AG20443 (cell line): ENCODE measurements at places on chromosomes 2 and 18.

- no peak for DNase-seq
Measured at GRCh38 chr2:8141079-8141707, 540.7 kb upstream of the ID2 start.

DNA sequence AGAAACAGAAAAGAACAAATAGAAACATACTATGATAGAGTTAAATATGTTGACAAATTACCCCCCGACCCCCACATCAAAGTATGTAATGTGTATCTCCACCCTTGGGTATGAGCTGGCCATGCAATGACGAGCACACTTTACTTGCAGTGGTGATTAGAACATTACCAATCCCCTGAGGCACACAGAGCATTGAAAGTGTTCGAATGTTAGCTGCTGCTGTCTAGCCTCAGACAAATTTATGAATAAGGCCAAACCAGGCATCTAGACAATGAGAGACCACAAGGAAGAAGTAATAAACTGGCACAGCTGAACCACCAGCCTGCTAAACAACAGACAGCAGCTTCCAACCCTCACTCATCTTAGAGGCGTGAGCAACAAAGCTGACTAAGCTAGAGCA is 380.5 kb downstream of the DSEL start:
- no peak for DNase-seq

DNA sequence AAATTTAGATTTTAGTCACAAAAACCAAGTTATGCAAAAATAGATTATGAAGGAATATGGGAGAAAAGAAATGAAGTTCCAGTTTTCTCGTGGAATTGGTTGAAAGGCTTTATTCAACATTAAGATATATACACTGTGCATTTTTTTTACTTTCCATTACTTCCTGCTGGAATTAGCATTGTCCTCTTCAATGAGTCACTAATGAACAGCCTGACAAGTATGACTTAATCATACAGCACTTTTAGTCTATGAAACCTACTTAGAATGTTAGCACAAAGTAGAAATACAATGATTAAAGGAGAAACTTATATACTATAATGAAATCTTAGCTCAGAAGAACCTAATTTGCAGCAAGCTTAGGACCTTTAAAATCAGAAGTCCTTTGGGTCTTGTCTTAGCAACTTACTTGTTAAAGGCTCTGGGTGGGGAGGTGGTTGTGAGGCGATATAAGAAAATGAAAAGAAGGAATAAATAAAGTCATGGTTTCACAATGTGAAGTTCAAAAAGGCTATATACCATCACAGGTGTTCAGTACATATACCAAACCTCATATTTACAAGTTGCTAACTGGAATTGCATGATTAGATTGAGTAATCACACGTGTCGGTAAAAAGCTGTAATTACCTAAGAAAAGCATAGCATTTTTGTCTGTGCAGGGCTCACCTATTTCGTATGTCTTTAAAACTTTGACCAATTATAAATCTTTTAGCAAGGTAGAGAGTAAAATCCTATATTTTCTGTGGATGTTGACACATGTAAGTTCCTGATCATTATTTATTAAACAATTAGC is 236.8 kb downstream of the CAMKMT start:
- no peak for DNase-seq

DNA sequence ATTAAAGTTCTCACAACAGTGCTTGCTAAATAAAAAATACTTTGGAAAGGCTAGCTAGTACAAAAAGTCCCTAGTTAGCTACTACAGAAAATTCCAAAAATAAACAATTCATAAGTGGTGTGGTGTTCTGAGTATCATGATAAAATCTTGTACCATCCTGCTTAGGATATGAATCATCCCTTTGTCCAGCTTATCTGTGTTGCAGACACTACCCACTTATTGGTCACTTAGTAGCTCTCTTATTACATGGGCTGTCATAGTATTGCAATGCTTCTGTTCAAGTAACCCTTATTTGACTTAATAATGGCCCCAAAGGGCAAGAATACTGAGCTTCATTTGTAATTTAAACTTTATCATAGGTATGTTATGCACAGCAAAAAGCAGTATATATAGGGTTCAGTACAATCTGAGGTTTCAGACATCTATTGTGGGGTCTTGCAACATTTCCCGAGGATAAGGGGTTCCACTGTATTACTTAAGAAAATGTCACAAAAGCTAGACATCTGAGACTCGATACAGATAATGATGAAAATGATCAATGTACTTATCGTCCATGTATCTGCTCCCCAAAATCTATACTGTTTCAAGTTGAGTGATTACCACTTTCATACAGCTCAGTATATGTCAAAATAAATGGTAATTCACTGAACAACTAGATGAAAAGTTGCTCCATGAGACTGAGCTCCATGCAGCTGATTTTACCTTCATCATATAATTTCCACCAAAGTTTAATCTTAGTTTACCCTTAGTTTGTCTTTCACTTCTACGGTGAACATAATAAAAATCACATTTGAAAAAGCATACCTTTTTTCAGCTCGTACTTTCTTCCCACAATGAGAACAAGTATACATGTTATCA is 93.8 kb downstream of the C2orf74 start:
- peak; percentile 44 for DNase-seq

DNA sequence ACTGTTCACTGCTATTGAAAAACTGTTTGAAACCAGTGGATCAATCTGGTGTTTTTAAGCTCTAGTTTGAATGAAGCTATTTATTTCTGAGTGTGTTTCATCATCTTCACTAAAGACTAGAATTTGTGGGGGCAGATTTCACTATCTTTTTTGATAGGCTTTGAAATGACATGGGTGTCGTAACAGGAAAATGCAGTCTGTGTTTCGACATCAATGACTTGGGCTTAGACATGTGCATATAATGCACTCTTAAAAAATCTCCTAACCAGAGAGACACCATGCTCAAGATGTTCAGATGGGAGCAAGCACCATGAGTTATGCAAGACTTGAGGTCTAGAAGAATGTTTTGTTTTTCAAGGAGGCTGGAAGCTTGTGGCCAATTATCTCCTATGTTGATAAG is 221.6 kb downstream of the GPD2 start:
- DNase-seq = no peak

- no peak for DNase-seq
Measured at GRCh38 chr18:67068608-67069007, 447.9 kb downstream of the DSEL start.

- DNase-seq = peak; percentile 51
Measured at GRCh38 chr2:133642791-133643191, 74.5 kb upstream of the NCKAP5 start.

GRCh38 chr2:228140934-228141528 is 40.5 kb downstream of the SPHKAP start:
- DNase-seq = no peak

GRCh38 chr2:102661846-102662245 is 42.5 kb downstream of the SLC9A2 start:
- no peak for DNase-seq

DNA sequence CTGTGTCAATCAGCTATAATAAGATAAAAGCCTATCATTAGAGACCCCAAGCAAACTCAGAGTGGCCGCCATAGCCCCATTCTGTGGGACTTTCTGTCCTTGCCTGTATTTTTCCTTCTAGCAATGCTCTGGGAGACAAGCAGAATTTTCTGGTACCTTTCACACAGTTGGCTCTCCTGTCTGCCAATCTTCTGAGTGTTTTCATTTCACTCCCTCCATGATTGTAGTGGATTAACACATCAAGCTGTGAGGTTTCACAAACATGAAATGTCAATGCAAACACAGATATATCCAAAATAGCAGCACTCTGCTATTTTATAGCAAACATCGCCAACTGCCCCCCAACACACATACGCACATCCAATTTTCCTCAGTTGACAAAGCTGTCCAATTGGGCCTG is 64.9 kb downstream of the C1D start:
- DNase-seq = no peak

- peak; percentile 28 for DNase-seq
Measured at GRCh38 chr2:173750353-173750801, 214.8 kb downstream of the SP3 start.

DNA sequence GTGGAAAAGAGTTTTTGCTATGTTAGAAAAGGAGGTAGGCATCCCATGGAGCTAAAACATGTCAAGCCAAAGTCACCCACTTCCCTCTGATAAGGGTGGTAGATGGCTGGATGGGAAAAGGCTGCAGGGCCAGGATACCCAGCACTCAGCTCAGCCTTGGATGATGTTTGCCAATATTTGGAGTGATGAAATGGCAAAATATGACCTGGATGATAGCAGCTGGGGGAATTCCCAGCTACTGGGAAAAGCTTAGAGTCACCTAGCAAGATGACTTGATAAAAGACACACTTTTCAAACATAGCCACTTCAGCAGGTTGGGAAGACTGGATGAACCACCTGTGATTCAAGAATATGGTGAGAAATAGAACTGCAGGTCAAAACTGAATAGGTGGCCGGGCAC is 10.1 kb downstream of the RFX8 start:
- DNase-seq = no peak

- no peak for DNase-seq
Measured at GRCh38 chr18:79915161-79916127, 36.0 kb downstream of the SLC66A2 start.

GRCh38 chr2:105793196-105793975 is 48.7 kb downstream of the NCK2 start:
- DNase-seq = no peak

DNA sequence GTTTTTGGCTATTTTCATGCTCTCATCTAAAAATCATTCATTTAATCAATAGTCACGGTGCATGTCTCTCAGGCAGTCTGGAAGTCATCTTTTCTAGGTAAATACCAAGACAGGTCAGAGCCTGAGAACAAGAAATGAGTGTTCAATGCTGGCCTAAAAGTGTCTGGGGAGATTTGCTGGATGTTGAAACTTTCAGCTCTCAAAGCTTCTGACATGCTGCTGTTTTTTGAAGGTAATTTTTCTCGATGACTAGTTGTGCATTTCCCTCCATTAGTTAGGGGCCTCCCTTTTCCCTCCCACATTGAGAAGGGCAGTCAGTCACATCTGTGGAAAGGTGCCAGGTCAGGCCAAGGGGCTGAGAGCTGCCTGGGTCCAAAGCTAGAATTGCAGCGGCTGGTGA is 115.6 kb downstream of the LPIN1 start:
- DNase-seq = no peak
